ENCODE measurements at places on chromosomes 5 and 9.

GRCh38 chr5:103904651-103905050 lies 342.1 kb upstream of the NUDT12 start:
- no peak for DNase-seq

DNA sequence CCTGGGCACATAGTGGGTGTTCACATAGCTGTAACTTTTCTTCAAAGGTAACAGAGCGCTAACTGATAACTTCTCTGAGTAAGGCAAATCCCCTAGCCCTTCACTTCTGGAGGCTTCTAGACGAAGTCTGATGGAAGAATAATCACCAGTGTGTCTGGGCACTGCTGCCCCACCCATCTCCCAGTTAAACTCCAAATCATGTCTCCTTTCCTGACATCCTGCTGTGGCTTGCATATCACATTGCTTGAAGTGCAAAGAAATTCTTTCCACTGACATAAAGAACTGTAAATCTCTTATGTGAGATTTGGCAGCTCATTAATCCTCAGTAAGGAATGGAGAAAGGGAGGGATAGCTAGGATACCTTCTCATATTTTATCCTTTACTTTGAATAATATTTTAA lies 74.6 kb downstream of the MARCHF11 start:
- DNase-seq, result no peak

GRCh38 chr5:143350751-143351602 lies 52.5 kb downstream of the NR3C1 start:
- DNase-seq, result no peak

- DNase-seq, result no peak
Observed at GRCh38 chr5:74452856-74453255, 187.7 kb downstream of the ENC1 start.

DNA sequence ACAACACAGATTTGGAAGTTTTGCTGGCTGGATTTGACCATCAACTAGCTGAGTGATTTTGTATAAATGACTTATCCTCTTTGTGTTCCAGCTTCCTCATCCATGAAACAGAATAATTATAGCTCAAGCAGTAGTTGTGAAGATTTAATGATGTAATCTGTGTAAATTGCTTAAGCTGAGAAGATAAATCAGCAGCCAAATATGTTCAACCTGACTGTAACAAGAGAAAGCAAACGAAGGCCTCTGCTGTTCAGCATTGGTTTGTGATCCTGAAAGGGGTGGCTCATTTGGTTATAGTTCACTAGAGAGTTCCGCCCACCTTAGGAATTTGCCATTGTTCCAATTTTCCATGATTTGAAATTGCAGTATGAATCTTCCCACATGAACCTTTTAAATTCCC lies 75.7 kb upstream of the CCDC112 start:
- DNase-seq, result no peak

DNA sequence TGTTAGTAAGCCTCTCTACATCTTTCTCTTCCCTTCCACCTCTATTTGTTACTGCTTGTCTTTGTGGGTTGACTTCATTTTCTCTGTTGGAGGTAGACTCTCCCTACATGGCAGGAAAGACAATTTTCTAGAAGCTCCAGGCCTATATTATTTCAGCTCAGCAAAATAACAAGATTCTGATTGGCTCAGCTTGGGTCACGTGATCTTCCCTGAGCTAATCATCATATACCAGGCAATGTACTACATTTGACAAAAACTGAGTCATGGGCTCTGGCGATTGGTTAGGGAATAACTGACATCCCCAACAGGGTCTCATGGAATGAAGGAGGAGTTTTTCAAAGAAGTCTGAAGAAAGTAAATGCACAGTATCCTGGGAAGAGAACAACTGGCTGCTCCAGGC lies 65.6 kb upstream of the NR3C1 start:
- no peak for DNase-seq

DNA sequence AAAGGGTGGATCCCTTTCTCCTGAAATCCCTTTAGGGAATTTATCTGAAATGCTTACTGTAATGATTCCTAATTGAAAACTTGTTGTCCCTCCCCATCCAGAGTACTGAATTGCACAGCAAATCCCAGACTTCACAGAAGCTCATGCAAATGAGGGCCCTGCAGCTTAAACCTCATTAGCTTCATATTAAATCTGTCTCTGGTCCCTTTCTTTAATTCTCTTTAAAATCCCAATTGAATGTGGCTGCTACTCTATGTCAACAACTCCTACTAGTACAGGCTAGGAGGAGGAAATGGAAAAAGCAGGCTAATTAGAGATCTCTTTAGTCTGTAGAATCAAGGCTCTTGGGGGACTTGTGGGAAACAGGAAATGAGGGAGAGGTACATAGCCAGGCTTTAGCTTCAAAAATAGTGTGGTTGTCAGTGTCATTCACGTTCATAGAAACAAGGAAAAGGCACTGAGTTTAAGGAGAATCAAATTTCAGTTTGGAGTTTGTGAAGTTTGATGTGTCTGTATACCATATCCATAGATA lies 191.3 kb upstream of the PRDM9 start:
- DNase-seq, result no peak

DNA sequence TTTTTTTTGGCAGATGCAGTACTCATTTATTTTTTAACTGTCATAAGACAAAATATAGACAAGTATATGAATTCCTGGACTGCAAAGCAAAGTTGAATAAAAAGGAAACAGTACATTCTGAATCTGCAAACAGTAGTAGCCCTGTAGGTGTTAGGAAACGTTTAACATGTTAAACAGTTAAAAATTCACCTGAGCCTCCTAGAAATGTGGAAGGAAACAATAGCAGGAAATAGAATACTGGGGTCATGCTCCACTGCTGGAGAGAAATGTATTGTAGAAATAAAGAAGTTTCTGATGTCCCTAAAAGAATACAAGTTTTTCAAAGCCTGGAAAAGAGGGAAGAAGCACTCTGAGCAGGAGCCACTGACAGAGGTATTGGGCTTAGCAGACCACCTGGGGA lies 866.0 kb downstream of the PTPRD start:
- no peak for DNase-seq

- no peak for DNase-seq
Observed at GRCh38 chr5:55541056-55541635, 6.4 kb upstream of the PLPP1 start.

Data from caudate nucleus (tissue), 63 donors.